Stimulated activated CD4-positive, alpha-beta T cell treated with anti-CD3 and anti-CD28 coated beads, Interleukin-1b, Interleukin-23, amount 100 ng/mL, for 1 hour (primary cell): ENCODE measurements at places on chromosomes 16 and 17.

- no peak for DNase-seq
Observed at GRCh38 chr16:76653390-76654026, 376.3 kb downstream of the CNTNAP4 start.

GRCh38 chr16:57513371-57514102, 22.8 kb downstream of the CCDC102A start:
- no peak for DNase-seq

DNA sequence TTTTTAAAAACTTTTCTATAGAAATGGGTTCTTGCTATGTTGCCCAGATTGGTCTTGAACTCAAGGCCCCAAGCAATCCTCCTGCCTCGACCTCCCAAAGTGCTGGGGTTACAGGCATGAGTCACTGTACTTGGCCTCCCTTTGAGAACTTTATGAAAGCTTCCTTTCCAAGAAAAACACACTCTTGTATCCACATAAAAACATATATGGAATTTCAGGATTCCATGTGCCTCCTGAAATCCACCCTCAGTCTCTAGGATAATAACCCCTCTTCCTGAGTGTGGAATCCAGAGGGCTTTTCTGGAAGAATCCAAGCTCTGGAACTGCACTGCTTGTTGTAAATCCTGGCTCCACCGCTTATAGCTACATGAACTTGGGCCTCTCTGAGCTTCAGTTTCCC, 53.2 kb upstream of the MRTFB start:
- DNase-seq, result no peak

DNA sequence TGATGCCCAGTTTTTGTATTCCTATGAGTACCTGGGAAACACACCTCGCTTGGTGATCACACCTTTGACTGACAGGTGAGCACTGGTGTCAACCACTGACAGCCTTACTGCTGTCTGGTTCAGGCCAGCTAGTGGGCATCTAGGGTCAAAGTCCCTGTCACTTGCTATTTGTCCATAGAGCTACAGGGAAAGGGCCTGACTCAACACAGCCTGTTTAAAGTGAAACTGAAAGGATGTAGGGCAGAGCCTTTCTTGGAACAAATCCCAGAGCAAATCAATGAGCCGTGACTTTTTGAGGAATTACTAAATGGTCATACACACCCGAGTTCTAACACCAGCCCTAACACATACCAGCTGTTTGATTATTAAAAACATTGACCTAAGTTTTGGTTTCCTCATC, 106.8 kb downstream of the DNAH9 start:
- no peak for DNase-seq

GRCh38 chr16:85347213-85347591, 234.9 kb upstream of the CIBAR2 start:
- DNase-seq, result no peak

DNA sequence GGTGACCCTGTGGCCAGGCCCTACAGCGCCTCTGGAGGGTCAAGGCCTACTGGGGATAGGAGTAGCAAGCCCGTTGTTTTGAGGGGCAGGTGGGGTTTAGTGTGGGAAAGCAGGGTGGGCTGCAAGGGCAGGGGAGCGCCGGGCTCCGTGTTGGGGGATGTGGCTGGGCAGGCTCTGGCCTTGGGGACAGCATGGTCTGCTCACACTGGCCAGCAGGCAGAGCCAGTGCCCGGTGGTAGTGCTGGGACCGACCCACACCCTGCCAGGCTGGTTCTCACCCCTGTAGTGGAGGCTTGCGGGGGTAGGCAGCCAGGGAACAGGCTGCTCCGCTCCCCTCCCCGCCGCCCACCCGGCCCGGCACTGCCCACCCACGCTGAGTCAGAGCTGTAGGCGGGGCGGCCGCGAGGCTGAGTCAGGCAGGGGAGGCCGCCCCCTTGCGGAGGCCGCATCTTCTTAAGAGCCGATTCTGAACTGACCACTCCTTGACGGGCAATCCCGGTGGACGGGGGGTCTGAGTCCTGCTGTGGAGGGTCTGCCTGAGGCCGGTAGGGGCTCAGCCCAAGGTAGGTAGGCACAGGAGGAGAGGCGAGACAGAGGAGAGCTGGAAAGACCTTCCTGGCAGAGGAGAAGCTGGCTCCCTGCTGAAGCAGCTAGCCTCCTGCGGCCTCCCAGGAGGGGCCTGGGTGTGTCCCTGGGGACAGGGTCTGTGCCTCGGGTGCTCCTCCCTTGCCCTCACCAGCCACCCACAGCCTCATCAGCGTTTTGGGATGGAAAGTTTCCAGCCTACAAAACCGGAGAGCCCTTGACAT, 62.4 kb downstream of the BAIAP2 start:
- peak; percentile 32 for DNase-seq

DNA sequence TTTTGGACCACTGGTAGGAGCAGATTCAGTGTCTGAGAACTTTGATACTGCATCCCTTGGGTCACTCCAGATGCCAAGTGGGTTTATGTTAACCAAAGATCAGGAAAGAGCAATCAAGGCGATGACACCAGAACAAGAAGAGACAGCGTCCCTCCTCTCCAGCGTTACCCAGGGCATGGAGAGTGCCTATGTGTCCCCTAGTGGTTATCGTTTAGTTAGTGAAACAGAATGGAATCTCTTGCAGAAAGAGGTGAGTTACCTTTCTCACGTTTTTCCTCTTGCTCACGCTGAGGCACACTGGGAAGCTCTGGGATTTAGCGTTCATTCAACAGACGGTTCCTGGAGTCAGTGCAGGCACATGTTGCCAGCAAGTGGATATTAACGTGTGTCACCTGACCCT, 58.0 kb downstream of the NUP88 start:
- DNase-seq, result no peak

DNA sequence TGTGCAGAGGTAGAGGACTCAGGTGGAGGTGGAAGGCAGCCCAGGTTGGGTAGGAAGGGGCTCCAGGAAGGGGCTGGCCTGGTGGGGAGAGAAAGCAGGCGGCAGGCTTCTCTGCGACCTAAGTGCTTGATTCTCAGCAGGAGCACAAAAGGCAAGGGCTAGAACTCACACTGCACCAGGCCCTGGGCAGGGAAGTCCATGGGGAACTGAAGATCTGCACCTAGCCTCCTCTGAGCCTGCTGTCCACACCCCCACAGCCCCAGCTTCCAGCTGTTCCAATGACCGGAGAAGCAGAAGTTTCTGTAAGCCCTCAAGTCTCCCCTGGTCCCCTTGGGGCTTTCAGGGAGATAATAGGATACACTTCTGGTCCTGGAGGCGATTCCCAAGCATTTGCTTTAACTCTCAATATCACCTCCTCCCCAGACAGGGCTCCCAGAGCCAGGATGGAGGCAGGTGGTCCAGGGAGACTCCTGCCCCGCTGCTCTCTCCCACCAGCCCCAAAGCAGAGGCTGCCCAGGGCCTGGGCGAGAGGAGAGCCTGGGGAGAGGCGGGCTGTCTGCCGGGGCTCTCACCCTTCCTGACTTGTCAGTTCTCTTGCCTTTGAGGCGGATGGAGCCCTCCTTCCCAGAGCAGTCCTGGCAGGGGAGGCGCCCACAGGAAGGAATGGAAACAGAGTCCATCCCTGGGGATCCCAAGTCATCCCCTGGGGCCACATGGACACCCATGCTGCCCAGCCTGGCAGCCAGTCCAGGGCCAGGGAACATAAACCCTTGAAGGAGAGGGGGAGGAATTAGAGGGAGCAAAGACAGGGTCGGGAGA, 126.0 kb downstream of the RBFOX3 start:
- DNase-seq, result no peak

DNA sequence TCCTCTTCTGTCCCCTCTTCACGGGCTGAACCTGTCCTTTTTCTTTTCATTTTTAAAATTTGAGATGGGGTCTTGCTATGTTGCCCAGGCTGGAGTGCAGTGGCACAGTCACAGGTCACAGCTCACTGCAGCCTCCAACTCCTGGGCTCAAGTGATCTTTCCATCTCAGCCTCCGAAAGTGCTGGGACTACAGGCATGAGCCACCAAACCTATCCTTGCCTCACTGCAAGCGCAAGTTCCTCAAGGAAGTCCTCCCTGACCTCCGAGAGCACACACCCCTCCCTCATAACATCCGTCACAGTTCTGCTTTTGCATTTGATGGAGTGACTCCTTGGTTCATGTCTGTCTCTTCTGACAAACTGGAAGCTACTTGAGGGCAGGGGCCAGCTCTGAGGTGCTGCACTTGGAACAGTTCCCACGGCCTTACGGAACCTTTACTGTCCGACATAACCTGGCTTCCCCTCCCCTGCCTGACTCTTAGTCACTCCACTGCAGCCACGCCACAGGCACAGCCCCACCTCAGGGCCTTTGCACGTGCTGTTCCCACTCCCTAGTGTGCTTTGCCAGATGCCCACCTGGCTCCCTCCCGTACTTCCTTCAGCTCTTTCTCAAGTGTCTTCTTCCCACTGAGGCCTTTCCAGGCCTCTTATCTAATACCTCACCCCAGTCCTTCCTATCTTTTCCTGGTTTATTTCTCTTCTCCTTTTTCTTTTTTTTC, 4.4 kb downstream of the TBX6 start:
- no peak for DNase-seq

DNA sequence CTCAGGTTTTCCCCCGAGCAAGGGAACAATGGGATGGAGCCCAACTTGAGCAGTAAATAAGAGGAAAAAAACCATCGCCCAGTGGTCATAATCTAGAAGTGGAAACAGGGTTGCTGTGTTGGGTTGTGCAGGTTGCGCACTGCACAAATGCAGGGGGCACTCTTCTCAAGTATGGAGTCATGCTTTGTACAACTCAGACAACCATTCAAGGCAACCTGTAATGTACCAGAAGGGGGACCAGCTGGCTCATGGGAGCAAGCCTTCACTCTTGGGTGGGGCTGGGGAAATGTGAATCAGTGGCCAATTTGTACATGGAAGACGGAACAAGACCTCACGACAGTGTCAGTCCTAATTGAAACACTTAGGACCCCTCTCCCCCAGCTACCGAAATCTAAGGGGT, 23.9 kb upstream of the LITAF start:
- DNase-seq, result no peak

- DNase-seq, result peak; percentile 51
Observed at GRCh38 chr17:39200070-39200879, at the start of gene RPL19. TSS of gene RPL19 (plus strand) at chr17:39200283. CDS start at chr17:39200345, 62 bp downstream.

GRCh38 chr16:29254676-29255495, 151.6 kb downstream of the NPIPB11 start:
- no peak for DNase-seq

- DNase-seq, result no peak
Observed at GRCh38 chr17:80716986-80717719, 172.5 kb downstream of the RPTOR start.

DNA sequence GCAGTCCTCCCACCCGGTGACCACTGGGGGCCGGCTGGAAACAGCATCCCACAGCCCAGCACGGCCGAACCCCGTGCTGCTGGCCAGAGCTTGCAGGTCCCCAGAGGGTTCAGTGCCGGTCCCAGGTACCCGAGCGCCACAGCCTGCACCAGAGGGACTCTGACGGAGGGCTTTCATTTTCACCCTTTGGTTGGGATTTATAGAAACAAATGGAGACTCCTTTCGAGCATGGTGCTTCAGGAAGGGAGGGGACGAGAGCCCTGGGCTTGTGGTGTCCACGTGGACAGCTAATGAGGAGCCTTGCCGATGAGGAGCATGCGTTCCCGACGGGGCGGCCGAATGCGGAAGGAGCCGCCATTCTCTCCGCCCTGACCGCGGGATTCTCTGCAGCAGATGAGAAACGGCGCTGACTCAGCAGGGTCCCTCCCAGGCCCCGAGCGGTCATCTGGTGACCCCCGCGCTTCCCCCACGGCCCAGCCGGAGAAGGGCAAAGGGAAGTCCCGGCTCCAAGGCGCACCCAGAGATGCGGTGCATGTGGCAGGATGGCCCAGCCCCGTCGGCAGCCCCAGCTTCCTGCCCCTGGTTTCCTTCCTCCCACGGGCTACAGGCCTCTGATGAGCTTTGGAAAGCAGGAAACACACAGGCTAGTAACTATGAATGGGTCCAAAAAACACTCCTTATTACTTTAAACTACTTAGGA, 9.8 kb downstream of the SLC38A10 start:
- DNase-seq, result no peak

DNA sequence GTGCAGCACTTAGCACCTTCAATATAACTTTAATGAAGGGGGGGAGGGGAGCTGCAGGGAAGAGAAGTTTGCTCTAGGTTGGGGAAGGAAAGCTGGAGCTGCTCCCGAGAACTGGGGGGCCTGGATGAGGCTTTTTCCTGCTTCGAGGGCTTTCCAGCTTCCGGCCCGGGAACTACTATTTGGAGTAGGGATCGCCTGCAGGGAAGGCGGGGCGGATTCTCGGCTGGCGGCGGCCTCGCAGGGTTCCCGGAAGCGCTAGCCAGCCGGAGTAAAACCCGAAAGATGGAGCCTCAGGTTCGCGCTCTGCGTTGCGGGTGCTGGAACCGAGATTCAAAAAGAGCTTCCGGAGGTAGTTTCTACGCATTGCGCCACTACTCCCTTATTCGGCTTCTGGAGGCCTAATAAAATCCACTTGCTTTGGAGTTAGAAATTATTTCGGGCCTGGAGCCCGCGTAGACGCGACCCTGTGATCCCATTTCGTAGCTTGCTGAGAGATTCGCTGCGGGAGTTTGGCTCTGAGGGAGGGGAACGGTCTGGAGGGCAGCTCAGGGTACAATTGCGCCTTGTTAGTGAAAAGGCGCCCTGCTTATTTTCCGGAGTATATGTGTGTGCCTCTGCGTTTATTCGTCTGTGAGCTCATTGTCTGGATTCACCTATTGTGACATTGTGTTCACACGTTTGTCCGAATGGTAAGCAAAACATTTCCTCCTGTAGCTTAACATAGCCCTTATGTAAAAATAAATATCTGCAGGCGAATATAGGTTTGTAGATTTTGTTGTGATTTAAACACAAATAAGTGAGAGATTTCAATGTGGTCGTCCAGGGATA, 652 bp downstream of the PRAC2 start:
- no peak for DNase-seq

DNA sequence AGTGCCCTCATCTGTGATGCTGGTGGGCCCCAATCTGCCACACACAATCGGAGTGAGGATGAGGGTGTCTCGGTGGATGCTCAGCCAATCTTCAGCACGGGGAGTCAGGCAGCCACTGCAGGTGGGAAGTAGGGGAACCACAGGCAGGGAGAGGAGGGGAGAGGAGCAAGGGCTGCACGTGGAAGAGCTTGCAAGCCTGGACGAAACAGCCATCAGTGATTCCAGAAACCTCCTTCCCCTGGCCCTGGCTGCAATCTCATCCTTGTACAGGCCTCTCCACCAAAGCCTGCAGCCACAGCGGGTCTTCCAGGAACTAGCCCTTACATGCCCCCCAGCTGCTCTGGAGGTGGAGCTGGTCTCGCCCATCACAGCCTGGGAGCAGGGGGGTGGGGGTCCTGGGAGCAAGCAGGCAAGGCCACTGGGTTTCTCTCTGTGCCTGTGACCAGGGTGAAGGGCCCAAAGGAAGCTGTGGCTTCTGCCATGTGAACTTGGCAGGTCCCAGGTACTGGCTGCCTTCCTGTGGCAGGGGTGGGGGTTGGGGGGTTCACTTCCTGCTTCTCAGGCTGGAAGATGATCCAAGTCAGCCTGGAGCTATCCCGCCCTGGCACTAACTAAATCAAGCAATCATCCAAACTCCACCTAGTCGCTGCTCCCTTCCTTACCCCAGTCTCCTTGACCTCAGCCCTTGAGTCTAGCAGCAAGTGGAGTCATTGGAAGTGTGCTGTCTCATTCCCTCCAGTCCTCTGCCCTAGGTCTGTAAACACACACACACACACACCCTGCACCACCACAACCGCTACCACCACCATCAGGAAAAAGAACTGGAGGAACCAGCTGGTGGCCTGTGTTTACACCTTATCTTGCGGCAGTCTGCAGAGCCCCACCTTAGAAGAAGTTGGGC, 29.4 kb upstream of the MLKL start:
- DNase-seq, result no peak

DNA sequence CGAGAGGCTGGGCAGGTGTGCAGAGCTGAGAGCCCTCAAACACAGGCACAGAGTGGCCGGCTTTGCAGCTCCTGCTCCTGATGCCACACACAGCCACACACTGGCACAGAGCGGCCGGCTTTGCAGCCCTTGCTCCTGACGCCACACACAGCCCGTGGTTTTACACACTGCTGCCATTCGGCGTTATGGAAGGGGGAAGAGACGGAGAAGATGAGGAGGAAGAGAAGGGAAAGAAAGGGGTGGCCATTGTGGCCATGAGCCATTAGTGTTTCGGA, 26.8 kb downstream of the WSCD1 start:
- DNase-seq, result no peak
